ENCODE measurements at places on chromosomes 12 and 14. TPM values are rescaled to one million over a fixed set of nuclear protein-coding genes. Genes with fewer than 3 reads are reported as not detected.

DNA sequence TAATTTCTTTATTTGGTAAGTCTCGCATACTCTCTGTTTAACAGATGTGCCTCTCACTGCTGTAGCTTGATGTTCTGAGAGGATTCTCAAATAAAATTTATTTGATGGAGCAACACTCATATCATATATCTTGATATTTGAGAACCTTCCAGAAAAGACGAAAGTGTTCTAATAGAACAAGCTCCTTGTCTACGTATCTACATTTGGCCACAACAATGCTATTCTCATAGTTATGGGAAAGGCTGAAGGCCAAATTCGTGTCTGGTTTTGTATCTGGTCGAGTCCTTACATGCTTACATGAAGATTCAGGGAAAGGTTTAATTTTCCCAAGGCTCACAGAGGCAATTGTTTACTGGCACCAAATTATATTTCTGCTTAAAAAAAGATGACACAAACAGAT, 186.7 kb upstream of the SLC38A2 start:
- H3K27me3 ChIP-seq: no peaks in the 10 kb centered on the region
- H3K27ac ChIP-seq: no peak overlapping the region
- H3K4me3 ChIP-seq: no peak overlapping the region
- H3K36me3 ChIP-seq: no peaks in the 10 kb centered on the region
- peaks cover 6% of the 10 kb centered on the region for H3K4me1 ChIP-seq
- DNase-seq: peak; percentile 91

DNA sequence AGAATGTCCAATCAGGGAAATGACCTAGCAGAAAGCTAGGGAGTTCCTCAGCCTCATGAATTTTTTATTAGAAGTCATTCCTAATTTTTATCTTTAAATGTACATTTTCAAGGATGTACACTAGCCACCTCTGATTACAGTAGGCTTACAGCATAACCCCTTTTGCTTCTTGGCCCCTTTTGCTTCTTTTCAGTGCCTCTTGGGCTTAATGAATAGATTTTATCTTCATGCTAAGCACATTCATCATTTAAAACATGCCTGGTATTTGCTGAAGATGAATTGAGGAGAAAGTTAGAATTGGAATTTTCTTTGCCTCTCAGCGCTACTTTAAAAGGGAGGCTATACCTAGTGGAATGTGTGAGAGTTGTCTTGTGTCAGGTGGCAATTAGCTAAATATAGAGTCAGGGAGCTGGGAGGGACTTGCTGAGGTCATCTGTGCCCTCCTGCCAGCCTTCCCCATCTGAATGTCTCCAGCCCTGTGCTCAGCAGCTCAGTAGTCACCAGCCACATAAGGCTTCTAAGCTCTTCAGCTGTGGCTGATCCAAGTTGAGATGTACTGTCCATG, 132.1 kb downstream of the SAMD4A start:
- peak; percentile 67 for DNase-seq
- peaks cover 5% of the 10 kb centered on the region for H3K36me3 ChIP-seq
- peaks cover 52% of the 10 kb centered on the region for H3K4me1 ChIP-seq
- H3K4me3 ChIP-seq: no peak overlapping the region
- no peaks in the 10 kb centered on the region for H3K27me3 ChIP-seq

- no peak for DNase-seq
- H3K27me3 ChIP-seq: no peaks in the 10 kb centered on the region
- no peaks in the 10 kb centered on the region for H3K4me1 ChIP-seq
- no peaks in the 10 kb centered on the region for H3K36me3 ChIP-seq
Observed at GRCh38 chr12:31817120-31817519, 88.3 kb upstream of the AMN1 start.

Gene BDKRB2
- 3.5 TPM for total RNA-seq

Gene KLRB1
- 0.49 TPM for total RNA-seq

Gene IPO8
- total RNA-seq: 18.5 TPM

- DNase-seq: no peak
- H3K27me3 ChIP-seq: no peaks in the 10 kb centered on the region
- no peaks in the 10 kb centered on the region for H3K4me1 ChIP-seq
- H3K4me3 ChIP-seq: no peak overlapping the region
Observed at GRCh38 chr12:118649765-118650585, 273.6 kb downstream of the SUDS3 start.

DNA sequence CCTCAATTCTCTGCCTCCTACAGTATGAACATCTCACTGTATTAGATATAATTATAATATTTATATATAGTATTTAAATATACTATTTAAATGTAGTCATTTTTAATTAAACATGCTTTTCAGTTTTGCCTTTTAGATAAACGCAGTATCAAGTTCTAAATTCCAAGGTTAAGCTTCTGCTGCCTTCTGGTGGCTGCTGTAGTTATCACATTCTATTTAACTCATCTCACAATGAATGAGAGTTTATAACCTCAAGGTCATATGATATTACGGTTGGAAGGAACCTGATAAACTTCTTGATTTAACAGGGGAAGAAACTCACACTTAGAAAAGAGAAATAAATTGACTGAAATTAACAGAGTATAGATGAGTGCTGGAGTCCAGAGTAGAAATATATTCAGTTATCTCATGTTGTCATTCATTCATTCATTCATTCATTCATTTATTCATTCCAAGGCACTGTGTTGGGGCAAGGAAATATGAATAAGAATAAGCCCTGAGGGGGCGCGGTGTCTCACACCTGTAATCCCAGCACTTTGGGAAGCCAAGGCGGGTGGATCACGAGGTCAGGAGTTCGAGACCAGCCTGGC, 31.9 kb downstream of the GUCY2C start:
- H3K4me3 ChIP-seq: no peak overlapping the region
- H3K36me3 ChIP-seq: no peaks in the 10 kb centered on the region
- H3K27me3 ChIP-seq: no peaks in the 10 kb centered on the region
- DNase-seq: peak; percentile 49

GRCh38 chr14:70567791-70568190, 32.7 kb downstream of the MED6 start:
- H3K27me3 ChIP-seq: no peaks in the 10 kb centered on the region
- H3K4me3 ChIP-seq: no peak overlapping the region
- H3K4me1 ChIP-seq: no peaks in the 10 kb centered on the region
- H3K27ac ChIP-seq: no peak overlapping the region

DNA sequence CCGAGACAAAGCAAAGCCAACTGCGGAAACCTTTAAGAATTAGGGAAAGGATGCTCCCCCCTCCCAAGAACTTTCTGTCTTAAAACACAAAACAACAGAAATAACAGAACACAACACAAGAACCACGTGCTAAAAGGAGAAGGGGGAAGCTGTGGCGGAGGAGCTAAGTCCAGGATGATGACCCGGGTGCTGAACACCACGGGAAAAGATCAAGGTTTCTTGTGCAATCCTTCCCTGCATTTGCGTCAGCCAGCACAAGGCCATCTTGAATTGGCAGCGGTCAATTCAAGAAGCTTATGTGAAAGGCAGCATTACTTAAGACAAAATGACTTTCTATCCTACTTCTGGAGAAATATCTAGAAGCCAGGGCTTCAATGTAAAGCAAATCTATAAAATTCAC, 11.0 kb upstream of the CREBL2 start:
- H3K4me1 ChIP-seq: no peaks in the 10 kb centered on the region
- DNase-seq: peak; percentile 71
- peaks cover 2% of the 10 kb centered on the region for H3K27me3 ChIP-seq

DNA sequence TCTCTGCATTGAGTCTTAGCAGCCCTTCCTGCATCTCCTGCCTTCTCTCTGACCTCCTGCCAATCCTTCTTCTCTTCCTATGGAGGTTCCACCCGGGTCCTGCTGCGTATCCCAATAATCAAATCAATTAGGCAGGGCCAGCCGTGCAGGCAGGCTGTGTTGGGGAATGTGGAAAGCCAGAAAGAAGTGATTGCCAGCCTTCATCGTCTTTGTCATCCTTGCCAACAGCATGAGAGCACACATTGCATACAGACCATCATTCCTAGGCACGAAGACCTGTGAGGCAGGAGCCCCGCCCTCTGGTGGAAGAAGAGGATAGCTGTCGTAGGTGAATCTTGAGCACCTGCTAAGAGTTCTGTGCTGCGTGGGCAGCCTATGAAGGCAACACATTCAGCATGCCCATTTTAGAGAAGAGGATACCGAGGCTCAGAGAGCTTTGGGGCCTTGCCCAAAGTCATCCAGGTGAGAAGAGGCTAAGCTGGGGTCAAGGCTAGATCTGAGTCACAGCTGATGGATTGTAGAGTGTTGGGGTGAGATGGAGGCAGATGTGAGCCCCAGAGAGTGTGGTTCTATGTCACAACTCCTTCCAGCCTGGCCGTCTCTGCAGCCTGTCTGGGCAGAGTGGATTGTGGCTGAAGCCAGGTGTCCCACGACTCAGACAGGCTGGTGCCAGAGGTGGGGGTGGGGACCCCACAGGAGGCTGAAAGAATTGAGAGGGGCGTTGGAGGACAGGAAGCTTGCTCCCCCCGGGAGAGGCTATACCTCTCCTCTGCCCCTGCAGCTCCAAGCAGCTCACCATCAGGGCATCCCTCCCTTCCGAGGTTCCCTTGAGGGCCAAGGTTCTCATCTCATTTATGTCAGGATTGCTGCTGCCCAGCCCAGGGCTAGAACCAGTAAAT, 12.7 kb downstream of the C14orf132 start:
- DNase-seq: no peak
- H3K27ac ChIP-seq: no peak overlapping the region
- peaks cover 40% of the 10 kb centered on the region for H3K4me1 ChIP-seq
- H3K36me3 ChIP-seq: peaks cover 2% of the 10 kb centered on the region
- H3K27me3 ChIP-seq: peaks cover 2% of the 10 kb centered on the region

All from muscle of leg (tissue), 16 donors.